ENCODE measurements at places on chromosomes 4 and X.

DNA sequence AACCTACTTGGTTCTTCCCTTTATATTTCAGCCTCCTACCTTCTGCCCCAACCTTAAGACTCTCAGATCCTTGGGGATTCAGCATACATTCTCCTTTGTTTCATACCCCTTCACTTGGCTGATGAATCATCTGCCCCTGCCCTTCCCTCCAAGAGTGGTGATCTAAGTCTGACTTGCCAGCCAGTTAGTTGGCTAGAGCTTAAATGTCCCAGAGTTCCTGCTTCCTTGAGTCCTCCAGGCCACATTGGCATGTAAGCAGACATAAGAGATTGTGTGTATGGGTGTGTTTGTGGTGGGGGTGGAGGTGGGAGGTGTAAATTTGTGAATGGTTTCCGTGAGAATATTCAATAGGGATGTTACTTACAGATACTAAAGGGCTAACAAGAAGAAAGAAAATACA is 3.7 kb upstream of the TEX13D start:
- DNase-seq = no peak

GRCh38 chr4:137361756-137362470 is 170.4 kb downstream of the PCDH18 start:
- DNase-seq = no peak

DNA sequence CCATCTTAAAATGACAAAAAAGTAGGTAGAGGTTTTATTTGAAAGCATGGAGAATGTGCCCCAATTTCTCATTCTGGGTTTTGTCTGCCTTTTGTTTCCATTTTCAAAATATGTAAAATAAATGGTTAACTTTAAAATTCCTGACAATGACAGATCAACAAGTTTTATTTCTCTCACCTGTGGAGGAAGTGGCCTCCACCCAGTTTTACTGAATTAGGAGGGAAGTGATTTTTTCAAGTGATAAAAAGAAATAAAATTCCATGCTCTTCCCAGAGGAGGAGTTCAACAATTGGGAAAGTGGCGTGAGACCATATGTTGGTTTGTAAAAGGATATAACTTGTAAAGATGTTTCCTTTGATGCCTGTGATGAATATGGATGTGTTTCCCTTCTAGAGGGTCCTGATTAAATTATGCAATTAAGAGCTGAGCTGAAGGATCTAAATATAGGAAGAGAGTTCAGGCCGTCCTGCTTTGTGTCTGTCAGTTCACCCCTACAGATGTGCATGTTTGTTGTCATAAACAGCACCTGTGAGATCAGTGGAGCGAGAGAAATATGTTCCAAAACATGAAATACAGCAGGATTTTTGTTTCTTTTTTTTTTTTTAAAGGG is 19.5 kb downstream of the SMAD1 start:
- no peak for DNase-seq

- DNase-seq = no peak
These were observed 53.9 kb downstream of the VGLL1 start for GRCh38 chrX:136585960-136586359.

DNA sequence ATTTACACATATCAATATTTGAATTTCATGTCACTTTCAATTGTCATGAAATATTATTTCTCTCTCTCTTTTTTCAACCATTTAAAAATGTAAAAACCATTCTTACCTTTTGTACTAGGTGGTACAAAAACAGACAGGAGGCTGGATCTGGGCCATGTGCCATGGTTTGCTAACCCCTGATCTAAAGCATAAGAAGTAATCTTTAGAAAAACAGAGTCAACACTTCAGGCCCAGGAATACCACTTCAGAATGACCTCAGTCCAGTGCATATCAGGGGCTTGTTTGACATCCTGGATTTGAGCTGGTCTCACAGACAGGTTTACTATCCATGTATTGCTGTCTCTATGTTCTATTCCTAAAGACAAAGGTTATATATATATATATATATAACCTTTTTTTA is 102.5 kb downstream of the DCHS2 start:
- DNase-seq = no peak

GRCh38 chrX:38563030-38563429 is 1.7 kb downstream of the TSPAN7 start:
- DNase-seq = no peak

DNA sequence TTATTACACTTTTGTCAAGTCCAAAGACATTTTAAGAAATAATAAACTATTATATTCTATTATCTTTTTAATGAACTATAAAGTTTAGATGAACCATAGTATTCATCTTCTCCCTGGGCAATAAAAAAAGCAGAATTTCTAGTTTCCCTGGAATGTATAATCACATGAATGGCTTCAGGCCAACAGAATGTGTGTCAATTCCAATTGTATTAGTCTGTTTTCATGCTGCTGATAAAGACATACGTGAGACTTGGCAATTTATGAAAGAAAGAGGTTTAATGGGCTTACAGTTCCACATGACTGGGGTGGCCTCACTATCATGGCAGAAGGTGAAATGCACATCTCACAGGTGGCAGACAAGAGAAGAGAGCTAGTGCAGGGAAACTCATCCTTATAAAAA is 70.7 kb upstream of the ANXA10 start:
- no peak for DNase-seq

GRCh38 chr4:79823148-79823763 is 249.8 kb downstream of the ANTXR2 start:
- DNase-seq = no peak

GRCh38 chr4:6607368-6608055 is 32.5 kb downstream of the MAN2B2 start:
- no peak for DNase-seq

DNA sequence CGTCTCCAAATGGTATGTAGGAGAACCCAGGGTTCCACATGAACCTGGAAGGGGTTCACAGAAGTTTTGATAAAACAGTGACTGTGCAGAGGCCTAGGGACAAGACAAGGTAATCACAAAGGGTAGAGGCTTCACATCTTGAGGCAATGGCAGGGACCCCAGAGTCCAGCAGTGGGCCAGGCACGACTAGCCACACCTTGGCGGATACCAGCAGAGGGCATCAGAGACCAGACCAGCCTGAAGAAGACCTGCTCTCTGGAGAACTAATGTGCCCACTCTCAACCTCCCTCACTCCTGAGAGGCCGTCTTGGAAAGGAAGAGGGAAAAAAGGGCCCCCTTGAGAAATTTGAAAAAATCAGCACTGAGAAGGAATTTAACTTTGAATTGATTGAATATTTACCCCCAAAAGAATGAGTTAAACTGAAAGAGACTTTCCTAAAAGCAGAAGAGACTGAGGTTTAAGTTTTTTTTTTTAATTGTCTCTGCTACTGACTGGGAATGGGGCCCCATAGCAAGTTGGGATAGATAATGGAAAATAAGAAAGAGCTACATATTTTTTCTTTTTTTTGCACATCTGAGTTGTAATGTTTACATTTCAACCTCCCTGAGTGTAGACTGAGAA is 243.8 kb upstream of the JADE1 start:
- no peak for DNase-seq

DNA sequence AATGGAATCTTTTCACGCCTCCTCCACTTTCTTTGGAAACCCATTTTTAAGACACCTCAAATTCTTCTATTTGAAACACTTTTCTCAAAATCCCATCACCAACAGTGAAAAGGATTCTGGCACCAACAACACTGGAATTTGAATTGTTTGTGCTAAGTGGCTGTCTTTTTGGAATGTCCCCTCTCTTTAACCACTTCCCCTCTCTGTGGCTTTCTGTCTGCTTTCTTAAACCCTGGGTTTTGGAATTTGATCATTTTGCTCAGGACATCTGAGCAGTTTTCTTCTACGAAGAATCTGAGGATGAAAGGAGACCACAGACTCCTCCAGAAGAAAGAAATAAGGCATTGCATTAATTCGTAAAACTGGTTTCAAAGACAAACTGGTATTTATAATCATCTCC is 89.0 kb downstream of the MXRA5 start:
- DNase-seq = no peak

DNA sequence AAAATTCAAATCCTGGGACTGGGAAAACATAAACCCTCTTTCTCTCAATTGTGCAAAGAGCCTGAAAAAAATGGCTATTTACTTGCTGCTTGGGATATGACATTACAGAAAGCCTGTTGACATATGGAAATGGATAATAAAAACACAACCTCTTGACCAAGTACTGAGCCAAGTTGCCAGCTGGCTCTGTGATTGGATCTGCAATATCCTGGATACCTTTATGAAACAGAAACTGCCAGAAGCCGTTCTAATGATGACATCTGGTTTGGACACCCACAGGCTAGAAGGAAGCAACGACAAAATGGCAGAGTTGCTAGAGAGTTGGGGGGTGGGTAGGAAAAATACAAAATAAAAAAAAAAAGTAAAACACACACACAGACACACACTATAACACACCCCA is 481.4 kb downstream of the FAT4 start:
- no peak for DNase-seq

- DNase-seq = no peak
These were observed 8.9 kb downstream of the POLA1 start for GRCh38 chrX:24702362-24703184.

- DNase-seq = no peak
These were observed 149.5 kb downstream of the DHRSX start for GRCh38 chrX:2351321-2351720.

GRCh38 chrX:85052636-85053343 is 49.1 kb downstream of the APOOL start:
- no peak for DNase-seq

DNA sequence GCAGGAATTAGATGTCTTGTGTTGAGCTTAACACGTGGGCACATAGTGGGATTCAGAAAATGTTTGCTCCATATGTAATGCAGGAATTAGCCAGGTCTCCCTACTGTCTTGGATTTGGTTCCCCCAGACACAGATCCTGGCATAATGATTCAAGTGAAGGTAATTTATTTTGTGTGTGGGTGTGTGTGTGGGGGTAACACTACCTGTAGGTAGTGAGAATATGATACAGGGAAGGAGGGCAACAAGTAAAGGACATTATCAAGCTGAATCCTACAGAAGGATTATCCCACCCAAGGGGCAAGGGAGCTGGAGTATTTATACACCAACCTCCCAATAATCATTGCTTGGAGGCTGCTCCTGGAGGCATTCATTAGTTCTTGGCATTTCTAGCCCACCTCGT is 101.4 kb downstream of the NHS start:
- DNase-seq = no peak

GRCh38 chr4:102730968-102731533 is 29.7 kb downstream of the MANBA start:
- DNase-seq = no peak

GRCh38 chrX:101973066-101973465 is 41.2 kb upstream of the ZMAT1 start:
- no peak for DNase-seq

DNA sequence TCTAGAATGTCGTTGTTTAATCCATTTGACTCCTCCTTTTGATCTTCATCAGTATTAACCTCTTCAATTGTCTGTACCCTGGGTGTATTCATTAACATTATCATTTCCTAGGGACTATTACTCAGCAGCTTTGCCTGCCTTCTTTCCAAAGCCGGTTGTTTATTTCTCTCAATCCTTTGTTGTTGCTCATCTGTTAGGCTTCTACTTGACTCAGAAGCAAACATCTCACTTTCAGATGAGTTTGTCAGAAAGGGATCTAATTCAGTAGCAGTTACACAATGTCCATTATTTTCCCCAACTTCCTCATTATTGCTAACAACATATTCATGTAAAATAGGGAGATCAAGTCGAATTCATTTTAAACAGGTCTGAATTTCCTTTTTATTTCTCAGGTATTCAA is 22.1 kb upstream of the HSD17B10 start:
- no peak for DNase-seq

DNA sequence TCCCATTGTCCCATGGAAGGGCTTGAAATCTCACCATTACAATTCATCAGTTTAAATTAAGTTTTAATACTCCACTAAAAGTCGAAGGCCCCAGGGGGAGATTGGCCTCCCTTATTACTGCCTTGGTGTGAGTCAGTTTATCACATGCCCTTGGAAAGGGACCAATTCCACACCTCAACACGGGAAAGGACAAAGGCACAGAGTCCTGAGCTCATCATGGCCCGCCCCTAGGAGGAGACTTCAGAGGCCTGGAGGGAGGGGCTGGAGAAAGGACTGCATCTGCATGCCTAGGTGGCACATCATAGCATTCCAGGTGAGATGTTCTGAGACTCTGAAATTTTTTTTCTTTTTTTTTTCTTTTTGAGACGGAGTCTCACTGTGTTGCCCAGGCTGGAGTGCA is 2.8 kb upstream of the SEL1L3 start:
- no peak for DNase-seq

GRCh38 chr4:1353186-1354055 is 6.4 kb downstream of the UVSSA start:
- DNase-seq = no peak

GRCh38 chrX:12115377-12115776 is 22.9 kb upstream of the FRMPD4 start:
- no peak for DNase-seq

- DNase-seq = no peak
These were observed 158.2 kb upstream of the MAP3K15 start for GRCh38 chrX:19673375-19674040.

DNA sequence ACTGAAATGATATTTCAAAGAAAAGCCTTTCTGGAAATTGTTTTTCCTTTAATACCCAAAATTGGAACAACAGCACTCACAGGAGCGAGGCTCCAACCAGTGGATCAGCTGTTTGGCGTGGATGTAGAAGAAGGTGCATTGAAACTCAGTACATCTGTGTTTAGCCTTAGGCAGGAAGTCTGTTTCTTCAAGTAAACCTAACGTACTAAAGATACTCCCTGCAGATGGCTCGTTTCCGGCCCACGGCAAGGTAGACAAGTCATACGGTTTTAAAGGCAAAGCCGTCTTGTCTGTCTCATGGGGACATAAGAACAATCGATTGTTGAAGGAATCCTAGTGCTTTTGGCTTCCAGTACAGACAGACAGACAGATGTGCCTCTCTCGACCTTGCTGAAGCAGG is 50.0 kb upstream of the CLCN4 start:
- DNase-seq = peak; percentile 64

DNA sequence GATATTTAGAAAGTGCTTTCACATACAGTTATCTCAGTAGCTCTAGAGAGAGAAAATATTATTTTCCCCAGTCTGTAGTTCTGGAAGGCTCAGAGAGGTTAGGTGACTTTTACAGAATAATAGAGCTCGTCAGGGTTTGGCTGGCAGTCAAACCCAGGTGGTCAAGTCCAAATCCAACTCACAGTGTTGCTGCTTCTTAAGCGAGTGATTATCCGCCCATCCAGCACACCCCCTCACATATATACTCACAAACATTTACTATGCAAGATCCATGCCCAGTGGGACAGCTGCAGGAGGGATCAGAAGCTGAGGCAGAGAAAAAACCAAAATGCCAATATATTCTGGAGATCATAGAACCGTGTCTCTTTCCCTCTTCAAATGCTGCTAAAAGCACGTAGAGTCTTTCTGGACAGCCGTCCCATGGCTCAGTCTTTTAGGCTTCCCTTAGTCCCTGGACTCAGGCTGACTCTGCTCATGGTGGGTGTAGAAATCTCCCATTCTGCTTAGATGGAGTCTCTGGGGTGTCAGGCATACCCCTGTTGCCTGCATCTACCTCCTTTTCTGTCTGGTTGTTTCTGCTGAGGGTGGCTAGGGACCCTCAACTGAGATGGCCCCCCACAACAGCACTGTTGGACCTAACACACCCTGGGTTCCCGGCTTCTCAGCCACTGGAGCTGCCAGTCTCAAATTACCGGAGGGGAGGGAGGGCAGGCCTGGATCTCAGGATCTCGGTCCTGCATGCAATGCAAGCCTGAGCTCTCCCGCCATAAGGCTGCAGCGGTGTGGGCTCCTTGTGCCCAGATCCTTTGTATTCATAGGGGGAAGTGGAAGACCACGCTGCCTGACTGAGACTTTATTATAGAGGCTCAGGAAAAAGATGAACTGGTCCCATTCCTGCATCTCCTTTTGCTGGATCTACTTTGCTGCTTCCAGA is at the start of gene CHRNA9:
TSS of gene CHRNA9 (plus strand) at position 743 of the 934 bp plus-strand sequence. CDS start at position 878, 135 bp downstream.
- DNase-seq = no peak

All from CD4-positive, alpha-beta T cell treated with Interleukin-10 for 1 hour (primary cell).